CD4-positive, alpha-beta T cell treated with Interleukin-4 for 1 hour (primary cell): ENCODE measurements at places on chromosomes 12 and 14.

DNA sequence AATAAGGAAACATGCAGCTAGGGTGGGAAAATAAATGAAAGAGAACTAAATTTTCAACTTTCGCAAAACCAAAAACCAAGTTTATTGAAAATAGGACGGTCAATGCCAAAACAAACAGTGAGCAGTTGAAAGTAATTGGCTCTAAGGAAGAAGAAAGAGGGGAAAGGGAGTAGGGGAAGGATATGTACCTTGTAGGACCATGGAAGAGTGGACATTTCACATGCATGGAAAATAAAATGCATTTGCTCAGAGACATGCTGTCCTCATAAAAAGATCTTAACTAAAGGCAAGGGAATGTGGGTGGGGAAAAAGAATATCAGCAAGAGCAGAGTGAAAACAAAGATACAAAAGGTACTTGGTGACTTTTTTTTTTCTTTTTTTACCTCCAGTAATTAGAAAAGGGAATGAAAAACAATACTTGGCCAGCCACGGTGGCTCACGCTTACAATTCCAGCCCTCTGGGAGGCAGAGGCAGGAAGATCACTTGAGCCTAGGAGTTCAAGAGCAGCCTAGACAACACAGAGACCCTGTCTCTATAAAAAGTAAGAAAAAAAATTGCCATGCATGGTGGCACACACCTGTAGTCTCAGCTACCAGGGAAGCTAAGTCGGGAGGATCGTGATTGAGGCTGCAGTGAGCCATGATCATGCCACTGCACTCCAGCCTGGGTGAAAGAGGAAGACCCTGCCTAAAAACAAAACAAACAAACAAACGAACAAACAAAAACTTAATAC, 6.6 kb downstream of the TXNDC16 start:
- no peak for DNase-seq

GRCh38 chr14:104105071-104105821, 19.7 kb downstream of the ASPG start:
- no peak for DNase-seq

DNA sequence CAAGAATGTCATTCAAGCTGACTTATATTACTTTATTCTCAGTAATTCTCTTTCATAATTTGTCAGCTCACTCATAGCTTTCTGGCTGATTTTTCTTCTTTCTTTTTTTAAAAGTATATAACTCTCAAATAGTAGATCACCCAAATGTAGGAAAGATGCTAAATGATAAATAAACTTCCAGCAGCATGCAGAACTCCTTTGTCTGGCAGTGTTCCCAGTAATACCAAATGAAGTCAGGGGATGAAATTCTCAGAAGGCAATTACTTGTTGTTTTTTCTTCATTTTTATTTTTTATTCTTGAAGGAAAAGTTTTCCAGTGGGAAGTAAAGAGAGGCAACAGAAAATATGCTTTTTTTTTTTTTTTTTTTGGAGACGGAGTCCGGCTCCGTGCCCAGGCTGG, 133.3 kb upstream of the SLCO1C1 start:
- no peak for DNase-seq

DNA sequence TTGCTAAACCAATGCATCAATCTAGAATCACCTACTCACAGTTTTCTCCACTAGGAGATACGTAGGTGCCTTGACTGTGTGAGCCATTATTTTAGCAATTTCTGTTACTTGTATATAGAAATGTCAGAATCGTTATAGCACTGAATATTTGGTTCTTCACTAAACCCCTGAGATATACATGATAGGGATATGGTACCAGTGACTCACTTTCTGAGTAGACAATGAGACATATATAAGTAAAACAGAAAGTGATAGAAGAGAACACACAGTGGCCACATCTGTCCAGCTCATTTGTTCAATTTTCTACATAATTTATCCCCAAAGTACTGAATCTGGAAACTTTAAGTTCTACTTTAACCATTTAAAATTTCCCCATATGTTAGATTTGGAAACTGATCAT, 1505.5 kb upstream of the TMEM132C start:
- no peak for DNase-seq

GRCh38 chr12:3446235-3446634, 44.8 kb upstream of the PRMT8 start:
- no peak for DNase-seq

- DNase-seq = no peak
Observed at GRCh38 chr14:100222224-100223093, 16.5 kb upstream of the YY1 start.

DNA sequence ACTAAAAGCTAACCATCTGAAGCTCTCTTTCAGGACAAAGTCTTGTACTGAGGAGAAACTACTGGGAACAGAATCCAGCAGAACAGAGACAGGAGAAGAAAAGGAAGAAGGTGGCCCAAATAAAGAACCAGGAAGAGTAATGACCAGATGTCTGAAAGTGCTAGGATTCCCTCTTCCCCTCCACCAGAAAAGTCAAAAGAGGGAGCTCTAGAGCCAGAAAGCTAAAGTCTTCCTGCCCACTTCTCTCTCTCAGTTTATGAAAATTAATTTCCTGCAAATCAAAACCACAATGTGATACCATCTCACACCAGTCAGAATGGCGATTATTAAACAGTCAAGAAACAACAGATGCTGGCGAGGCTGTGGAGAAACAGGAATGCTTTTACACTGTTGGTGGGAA, 47.2 kb downstream of the SPPL3 start:
- DNase-seq = no peak

- no peak for DNase-seq
Observed at GRCh38 chr12:131454418-131455217, 256.3 kb upstream of the SFSWAP start.

DNA sequence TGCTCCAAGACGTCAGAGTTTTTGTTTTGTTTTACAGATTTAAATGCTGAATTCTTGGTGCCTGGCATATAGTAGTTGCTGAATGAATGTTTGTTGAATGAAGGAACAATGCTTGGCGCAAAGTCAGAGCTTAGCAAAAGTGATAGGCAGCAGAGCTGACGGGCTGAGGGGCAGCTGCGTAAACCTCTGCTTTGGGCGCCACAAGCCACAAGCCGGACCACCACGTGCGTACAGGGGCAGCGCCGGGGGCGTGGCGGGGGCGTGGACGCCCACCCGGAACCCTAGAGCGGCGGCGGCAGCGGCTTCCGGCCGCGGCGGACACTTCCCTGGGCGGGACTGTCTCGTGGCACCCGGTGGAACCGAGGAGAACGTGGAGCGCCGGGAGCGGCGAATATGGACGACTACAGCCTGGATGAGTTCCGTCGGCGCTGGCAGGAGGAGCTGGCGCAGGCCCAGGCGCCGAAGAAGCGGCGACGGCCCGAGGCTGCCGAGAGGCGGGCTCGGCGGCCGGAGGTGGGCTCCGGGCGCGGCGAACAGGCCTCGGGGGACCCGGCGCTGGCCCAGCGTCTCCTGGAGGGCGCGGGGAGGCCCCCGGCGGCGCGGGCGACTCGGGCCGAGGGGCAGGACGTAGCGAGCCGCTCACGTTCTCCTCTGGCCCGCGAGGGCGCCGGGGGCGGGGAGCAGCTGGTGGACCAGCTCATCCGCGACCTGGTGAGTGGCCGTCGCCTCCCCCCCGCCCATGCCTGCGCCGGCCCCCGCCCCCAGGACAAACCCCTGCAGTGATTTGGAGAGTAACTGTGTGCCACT, at the start of gene FBXW8:
Gene FBXW8 (plus strand): TSS at position 306 of the 807 bp plus-strand sequence. CDS start 88 bp downstream, at position 394.
- DNase-seq = peak; percentile 63

- DNase-seq = no peak
Observed at GRCh38 chr12:26465419-26466097, 270.2 kb downstream of the SSPN start.

GRCh38 chr12:90575995-90576394, 379.0 kb downstream of the CCER1 start:
- DNase-seq = no peak

DNA sequence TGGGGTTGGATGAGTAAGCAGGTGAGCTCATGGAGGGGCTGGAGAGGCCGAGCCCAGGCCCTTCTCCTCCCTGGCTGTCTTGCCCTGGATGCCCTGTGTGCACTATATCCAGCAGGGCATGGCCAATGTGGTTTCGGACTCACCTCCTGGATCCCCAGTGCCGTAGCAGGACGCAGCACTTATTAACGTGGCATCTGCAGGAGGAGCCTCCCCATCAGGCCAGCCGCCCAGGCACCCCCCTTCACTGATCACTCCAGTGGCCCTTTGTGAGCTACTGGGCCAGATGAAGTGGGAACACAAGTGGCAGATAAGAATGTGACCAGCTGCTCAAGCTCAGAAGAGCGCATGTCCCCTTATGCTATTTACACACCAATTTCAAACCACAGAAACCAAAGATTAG, 43.1 kb upstream of the DICER1 start:
- DNase-seq = no peak

GRCh38 chr14:81125536-81125935, 95.2 kb downstream of the GTF2A1 start:
- no peak for DNase-seq

- DNase-seq = no peak
Observed at GRCh38 chr12:121289962-121290361, 6.5 kb downstream of the CAMKK2 start.

DNA sequence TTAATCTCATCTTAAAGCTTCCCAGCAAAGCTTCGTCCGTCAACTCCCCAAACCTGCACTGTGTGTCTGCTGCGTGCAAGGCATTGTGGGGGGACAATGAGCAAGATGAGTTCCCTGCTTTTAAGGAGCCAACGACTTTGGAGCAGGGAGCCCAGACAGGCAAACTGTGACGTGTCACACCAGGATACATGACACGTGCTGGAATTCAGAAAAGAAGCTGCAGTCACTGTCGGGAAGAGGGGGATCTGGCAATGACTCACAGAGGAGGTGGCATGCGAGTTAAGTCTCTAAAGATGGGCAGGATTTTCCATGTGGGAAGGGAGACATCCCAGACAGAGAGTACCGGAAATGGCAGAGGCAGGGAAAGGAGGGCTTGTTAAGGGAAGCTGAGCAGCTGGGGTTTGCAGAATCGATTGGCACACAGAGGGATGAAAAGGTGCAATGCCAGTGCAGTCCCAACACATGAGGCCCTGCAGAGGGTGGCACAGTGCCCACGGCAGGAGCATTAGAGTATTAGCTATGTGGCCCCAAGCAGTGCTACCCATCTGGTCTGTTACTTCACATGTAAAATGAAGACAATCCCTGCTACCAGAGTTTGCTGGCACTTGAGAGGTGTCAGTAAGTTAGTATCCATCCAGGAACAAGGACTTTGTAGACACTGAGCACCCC, 52.9 kb downstream of the SETD3 start:
- no peak for DNase-seq

DNA sequence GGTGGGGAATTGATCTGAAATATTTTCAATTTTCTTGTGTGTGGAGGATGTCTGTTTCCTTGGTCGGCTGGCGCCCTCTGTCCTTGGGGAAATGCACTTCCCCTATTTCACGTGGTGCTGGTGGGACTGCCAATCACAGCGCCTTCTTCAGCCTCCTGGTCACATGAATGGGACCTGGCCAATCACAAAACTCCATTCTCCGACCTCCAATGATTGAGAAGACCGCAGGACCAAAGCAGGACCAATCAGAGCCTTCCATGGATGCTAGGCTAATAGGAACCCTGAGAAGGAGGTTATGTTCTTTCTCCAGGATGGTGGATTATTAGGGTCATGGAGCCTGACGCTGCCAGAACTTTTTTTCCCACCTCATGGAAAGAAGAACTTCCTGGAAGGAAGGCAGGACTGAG, 188.7 kb downstream of the TTC8 start:
- DNase-seq = no peak

DNA sequence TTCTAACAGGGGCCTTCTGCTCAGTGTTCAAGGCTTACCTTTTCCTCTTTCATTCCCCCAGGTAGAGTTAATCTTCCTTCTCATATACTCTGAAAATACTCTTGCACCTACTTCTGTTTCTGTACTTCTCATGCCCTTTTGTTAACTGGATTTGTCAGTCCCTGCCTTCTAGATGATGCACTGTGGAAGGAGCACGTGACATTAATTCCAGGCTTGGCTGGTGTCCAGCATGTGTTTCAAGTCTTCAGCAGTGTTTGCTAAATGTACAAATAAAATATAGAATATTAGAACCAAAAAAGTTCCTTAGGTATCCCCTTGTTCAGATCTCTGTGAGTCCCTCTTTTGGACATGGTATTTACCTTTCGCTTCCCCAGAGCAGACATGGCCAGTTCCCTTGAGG, 27.9 kb upstream of the EVL start:
- no peak for DNase-seq

DNA sequence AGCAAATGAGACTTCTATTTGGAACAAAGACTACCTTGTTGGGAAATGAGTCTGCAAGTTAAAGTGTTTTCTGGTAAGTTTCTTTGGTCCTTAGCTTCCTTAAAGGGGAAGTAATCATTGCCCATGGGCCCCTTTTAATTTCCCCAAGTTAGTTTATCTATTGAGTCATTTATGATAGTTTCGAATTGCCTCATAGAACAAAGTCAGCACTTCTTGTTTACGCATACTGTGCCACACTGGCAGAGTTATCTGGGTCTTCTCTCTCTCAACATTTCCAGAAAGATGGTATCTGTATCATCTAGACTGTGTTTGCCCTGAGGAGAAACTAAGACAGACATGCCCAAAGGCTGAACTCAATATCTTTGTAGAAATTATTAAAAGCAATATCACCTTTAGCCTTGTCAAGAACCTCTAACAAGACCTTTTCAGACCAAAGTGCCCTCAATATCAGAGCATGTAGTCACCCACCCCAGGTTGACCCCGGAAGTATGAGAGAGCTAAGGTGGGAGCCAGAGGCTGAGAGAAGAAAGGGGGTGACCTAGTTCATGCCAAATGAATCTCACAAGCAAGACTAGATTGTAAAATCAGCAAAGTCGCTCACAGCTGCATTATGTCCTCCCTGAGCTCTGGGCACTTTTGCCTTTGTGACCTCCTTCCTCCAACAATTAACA, 40.0 kb downstream of the GPR65 start:
- DNase-seq = no peak

DNA sequence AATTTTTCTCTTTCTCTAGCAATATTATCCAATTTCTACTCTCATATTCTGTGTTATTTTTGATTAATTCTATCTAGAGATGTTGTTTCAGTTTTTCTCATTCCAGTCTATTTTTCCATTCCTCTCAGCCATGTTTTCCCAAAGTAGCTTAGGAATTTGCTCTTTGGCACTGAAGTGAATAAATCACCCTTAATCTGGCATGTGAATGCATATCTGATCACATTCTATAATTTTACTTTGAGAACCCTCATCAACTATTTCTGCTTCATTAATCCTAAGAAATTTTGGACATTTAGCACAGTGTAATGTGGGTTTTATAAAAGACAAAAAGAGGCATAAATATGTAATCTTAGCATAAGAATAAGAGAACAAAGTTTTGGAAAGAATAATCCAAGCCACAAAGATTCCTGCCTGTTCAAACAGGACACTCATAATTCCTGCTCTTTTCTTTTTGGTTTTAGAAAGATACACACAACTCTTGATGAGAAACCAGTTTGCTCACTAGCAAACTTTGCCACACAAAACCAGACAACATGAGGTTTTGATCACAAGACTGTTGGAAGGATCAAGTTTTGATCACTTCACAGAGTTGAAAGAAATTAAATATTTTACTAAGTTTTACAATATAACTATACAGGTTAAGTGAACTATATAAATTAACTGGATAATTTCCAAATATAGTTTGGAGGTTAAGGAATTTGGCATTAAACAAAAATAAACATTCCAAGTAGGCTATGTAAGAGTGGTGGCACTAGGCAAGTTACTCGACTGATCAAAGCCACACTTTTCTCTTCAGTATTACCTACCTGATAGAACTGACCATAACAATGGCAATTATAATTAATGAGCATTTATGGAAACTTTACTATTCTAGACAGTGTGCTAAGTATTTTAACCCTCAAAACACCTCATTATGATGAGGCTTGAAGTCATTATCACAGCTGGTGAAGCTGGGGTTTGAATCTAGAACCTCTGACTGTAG, 226.6 kb upstream of the TMTC1 start:
- DNase-seq = no peak
